ENCODE measurements at places on chromosomes 4 and X. TPM values are rescaled to one million over a fixed set of nuclear protein-coding genes. Genes with fewer than 3 reads are reported as not detected.
A peak's percentile ranks its signal among the peaks of the same experiment; 100 is the strongest.

POLN gene
- 1.7 TPM for total RNA-seq

IL2 gene
- total RNA-seq: 1.1 TPM

SLC4A4 gene
- total RNA-seq: 1.5 TPM

DNA sequence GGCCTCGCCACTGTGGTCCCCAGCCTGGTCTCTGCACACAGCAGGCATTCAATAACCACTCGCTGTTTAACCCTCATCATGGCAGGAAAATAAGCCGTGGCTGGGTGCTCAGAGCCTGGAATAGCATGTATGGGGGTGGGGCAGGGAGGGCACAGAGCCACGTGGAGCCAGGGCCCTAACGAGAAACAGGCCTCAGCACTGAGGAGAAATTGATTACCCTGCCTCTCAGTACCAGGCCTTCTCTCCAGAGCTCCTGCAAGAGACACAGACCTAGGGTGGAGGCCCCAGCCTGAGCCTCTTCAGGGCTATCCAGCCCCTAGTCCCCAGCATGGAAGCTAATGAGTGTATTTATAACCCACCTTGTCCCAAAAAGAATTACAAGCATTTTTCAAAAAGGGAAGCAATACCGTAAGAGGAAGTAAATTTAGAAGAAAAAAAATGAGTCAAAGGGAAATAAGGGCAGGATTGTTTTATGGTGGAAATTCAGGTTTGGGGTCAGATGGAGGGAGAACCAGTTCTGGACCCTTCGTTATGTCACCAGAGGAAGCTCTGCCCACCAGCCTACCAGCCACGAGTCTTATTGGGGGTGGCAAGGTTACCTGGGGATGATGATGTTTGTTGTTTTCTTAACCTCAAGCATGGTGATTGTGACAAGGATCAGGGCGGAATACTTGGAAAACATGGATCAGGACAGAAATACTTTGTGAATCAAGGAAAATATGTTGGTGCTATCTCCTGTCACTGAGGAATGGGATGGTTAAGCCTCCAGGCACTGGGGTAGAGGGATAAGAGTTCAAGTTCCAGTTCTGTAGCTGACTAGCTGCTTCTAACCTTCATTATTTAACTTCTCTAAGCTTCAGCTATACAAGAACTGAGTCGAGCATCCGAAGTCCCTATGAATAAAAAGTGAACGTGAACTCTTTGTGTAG is 101.9 kb upstream of the RBPJ start:
- no peak for DNase-seq

- DNase-seq: peak; percentile 40
Measured at GRCh38 chr4:76377911-76378310, 43.0 kb downstream of the CCDC158 start.

DNA sequence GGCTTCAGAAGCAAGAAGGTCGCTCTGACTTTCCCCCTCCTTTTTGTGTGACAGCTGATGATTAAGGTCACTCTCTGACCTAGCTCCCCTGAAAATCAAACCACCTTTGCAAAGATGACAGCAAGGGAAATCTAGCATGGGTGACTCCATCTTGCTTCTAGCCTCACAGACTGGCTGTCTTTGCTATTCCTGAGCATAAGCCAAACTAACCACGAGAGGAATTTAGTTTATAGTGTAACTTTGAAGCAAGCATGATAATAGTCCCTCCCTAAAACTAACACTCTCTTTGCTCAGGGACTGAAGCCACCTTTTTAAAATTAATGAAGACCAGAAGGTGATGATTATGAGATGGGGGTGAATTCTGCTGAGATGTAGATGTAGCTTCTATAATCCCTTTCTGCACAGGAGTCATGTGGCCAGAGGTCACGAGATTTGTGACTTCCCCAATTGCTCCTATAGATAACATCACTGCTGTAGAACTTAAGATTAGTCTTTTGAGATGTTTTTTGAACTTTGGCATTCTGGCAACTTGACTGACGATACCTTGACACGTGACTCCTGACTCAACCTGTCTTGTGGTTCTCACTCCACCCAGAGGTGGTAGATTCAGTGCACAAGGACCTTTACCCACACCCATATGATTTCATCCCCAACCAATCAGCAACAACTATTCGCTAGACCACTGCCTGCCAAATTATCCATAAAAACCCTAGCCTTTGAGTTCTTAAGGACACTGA is 14.9 kb upstream of the PDE5A start:
- DNase-seq: no peak

GRCh38 chr4:110629214-110629754 is 6.4 kb upstream of the PITX2 start:
- no peak for DNase-seq
